ENCODE measurements at places on chromosomes 5 and 9. TPM values are rescaled to one million over a fixed set of nuclear protein-coding genes. Genes with fewer than 3 reads are reported as not detected.

- DNase-seq: no peak
- H3K36me3 ChIP-seq: no peaks in the 10 kb centered on the region
Observed at GRCh38 chr9:37430841-37431597, 8.5 kb downstream of the GRHPR start.

DOK3 gene
- total RNA-seq: 7.2 TPM

PPP3R2 gene
- not detected for total RNA-seq

DNA sequence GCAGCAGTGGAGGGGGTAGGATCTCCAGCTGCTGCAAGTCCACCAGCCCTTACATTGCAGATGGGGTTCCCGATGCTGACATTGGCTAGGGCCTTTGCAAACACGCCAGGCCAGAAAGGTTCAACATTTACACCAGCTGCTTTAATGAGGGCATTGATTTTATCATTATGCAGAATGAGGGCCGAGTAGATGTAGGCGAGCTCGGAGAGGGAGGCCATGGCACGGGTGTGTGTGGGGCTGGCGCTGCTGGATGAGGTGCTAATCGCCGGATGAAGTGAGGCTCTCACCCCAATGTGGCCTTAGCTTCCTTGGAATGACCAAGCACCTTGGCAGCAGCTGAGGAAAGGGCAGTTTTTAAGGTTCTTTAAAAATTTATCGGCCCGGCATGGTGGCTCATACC is 27.4 kb downstream of the PHAX start:
- no peaks in the 10 kb centered on the region for H3K27me3 ChIP-seq
- H3K4me1 ChIP-seq: no peaks in the 10 kb centered on the region
- no peaks in the 10 kb centered on the region for H3K36me3 ChIP-seq
- H3K4me3 ChIP-seq: no peak overlapping the region
- H3K27ac ChIP-seq: no peak overlapping the region

CXCL14 gene
- total RNA-seq: 1,054 TPM

ZNF483 gene
- 16.4 TPM for total RNA-seq

- H3K4me3 ChIP-seq: no peak overlapping the region
- H3K27me3 ChIP-seq: no peaks in the 10 kb centered on the region
- no peaks in the 10 kb centered on the region for H3K36me3 ChIP-seq
Observed at GRCh38 chr5:17379100-17379951, 118.7 kb upstream of the TAF11L2 start.

- H3K4me3 ChIP-seq: no peak overlapping the region
- no peaks in the 10 kb centered on the region for H3K27me3 ChIP-seq
- no peak for DNase-seq
- H3K4me1 ChIP-seq: no peaks in the 10 kb centered on the region
- no peak overlapping the region for H3K27ac ChIP-seq
- H3K36me3 ChIP-seq: no peaks in the 10 kb centered on the region
Observed at GRCh38 chr5:56023296-56023695, 28.5 kb upstream of the IL6ST start.
